ENCODE measurements at places on chromosomes 7 and 10.

DNA sequence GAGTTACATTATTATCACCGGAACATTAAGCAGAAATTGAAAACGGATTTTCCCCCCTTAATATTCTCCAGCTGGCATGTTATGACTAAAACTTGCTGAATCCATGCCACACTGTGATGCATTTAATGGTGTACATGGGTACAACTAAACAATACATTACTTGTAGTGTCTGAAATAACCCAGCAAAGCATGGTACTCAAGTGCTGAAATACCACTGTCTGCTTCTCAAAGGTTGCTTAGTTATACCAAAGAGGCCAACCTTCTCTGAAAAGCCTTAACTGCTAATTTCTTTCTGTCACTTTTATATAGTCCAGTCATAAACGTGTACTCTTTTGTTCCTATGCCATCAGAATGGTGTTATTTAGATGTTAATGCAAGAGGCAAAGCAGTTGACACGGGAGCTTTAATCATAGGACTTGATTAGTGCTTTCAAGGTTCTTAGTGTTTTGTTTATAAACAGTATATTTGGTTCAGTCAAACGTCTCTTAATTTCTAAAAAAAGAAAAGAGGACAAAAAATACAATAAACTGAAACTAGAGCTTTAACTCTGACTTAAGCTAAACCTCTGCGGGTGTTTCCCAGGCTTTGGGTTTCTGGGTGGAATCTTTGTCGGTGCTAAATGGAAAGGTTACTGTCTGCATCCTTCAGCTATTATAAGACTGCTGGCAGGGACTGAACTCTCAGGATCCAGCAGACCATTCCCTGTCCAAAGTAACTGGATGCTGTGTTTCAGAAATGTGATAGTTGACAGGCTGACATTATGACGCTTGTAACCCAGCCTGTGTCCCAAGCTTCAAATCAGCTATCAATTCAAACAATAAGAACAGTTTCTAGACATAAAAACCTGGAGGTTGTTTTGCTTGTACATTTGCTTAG, 202.6 kb downstream of the PPP1R3A start:
- no peak for DNase-seq

- peak; percentile 24 for DNase-seq
Measured at GRCh38 chr7:24965831-24966708, 13.9 kb downstream of the OSBPL3 start.

- no peak for DNase-seq
Measured at GRCh38 chr10:48414778-48415177, 108.3 kb downstream of the MAPK8 start.

- no peak for DNase-seq
Measured at GRCh38 chr10:116171505-116171904, 101.5 kb downstream of the GFRA1 start.

GRCh38 chr10:30984563-30985328, 46.9 kb downstream of the ZNF438 start:
- no peak for DNase-seq

DNA sequence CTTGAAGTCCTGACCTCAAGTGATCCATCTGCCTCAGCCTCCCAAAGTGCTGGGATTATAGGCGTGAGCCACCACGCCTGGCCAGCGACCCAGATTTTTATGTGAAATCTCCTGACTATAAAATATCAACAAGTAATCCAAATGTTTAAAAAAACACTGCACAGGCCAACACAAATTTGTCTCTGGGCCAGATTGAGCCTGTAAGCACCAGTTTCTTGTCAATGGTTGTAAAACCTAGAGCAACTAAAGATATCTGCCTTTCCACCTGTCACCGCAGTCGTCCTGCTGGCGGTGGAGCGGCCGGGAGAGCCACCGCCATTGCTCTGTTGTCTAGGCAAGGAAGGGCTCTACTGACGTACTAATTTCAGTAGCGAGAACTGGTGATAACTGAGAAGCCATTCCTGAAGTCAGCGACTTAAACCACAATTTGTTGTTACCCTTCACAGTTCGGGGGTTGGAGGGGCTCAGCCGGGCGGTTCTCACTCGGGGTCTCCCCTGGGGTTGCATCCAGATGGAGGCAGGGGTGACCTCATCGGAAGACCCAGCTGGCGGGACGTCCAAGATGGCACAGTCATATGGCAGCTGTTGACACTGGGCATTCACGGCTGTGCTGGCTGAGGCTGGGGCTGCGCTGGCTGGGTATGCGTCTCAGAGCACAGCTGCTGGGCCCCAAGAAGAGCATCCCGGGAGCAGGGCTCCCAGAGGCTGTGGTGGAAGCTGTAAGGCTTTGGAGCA, 55.2 kb upstream of the PDGFA start:
- DNase-seq, result no peak

DNA sequence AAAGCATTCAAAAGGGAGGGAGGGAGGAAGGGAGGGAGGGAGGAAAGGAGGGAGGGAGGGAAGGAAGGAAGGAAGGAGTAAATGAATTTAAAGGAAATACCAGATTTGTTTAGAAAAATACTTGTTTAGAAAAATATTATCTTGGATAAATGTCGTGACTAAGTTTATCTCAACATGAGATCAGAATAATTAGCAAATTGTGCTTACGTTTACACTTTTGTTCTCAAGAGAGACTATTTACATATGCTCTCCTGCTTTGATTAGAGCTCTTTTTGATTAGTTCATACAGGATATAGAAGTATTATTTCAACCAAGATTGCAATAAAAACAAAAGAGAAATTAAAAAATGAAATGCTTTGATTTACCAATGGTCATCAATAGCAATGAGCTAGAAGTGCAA, 186.2 kb downstream of the HIBADH start:
- no peak for DNase-seq

GRCh38 chr7:35495377-35495776, 199.6 kb downstream of the HERPUD2 start:
- DNase-seq, result no peak

DNA sequence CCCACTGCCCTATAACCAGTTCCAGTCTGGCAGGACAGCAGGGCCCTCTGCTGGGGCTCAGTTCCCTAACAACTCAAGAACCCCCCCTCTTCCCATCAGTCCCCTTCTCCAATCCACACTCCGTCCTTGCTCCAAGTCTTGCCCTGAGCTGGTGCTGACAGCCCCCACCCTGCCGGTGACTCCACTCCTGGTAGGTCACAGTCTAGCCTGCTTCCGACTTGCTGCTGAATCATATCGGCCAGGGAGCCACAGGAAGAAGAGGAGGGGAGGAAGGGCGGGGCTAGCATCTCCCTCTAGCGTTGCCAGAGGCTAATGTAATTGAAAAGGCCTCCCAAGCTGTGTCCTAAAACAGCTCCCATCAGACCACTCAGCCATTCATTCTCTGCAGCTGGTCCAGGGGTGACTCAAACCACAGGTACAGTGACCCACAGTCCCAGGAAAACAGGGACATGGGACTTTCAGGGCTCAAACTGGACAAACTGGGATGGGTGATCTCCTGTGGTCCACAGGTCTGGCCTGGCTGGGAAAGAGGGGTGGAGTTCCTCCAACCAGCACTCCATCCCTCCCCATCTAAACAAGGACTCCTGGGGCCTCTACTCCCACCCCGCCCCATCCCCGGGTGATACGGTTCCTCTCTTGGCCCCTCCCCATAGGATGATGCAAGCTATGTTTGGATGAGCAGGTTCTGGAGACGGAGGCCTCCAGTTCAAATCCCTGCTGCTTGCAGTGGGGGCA, 158.8 kb downstream of the SH3PXD2A start:
- DNase-seq, result no peak

DNA sequence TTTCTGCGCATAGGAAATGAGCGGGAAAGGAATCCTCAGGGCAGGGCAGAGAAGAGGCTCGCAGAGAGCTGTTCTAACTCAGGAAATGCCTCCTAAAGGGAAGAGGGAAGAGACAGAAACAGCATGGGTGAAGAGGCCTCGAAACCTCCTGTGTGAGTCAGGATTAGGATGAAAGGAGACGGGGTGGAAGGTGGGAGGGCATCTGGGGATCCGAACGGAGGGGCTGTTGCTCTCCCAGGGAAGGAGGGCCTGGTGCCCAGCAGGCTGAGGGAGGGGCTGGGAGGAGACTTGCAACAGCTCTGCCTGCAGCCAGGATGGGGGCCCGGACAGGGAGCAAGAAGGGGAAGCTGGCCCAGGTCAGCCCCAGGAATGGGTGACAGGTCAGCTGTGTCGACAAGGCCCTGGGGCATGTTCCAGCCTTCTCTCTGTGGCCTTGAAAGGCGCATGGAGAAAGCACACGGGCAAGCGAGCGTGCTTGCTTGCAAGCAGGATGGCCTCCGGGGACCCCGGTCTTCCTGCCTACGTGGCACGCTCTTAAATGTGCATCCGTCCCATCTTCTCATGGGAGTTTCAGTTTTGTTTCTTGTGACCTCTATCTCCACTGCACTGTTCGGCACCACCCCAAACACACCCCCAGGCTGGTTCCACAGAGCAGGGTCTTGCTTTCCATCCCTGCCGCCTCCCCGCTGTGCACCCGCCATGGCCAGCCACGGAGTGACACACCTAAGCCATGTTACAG, 63.5 kb downstream of the HIPK2 start:
- DNase-seq, result no peak

GRCh38 chr7:81066797-81067196, 147.9 kb upstream of the SEMA3C start:
- no peak for DNase-seq

DNA sequence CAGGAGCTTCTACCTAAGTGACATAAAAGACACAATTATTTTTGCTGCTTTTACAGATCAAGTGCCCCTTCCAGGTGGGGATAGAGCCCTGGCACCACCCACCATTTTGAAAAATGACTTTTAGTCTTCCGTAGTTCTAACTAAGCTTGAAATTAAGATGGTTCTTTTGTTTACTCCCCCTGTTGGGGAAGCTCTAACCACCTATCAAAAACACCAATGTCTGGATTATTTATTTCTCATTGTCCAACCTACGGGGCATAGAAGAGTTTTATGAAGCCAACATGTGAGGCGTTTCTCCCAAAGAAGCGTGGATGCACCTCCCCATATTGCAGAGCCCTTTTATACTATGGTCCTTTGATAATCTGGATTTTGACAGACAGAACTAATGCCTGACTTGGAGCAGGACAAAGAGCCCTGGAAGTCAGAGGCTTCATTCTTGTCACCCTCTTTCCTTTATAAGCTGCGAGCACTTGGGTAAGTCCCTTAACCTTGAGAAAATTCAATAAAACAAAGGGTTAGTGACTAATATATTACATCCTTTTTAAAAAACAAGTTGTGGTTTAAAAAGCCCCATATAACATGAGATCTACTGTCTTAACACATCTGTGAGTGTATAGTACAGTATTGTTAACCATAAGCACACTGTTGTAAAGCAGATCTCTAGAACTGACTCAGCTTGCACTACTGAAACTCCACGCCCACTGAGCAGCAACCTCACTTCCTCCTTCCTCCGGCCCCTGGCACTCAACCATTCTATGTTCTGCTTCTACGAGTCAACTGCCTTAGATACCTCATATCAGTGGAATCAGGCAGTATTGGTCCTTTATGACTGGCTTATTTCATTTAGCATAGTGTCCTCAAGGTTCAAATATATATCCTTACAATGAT, 67.5 kb downstream of the ATXN7L1 start:
- no peak for DNase-seq

DNA sequence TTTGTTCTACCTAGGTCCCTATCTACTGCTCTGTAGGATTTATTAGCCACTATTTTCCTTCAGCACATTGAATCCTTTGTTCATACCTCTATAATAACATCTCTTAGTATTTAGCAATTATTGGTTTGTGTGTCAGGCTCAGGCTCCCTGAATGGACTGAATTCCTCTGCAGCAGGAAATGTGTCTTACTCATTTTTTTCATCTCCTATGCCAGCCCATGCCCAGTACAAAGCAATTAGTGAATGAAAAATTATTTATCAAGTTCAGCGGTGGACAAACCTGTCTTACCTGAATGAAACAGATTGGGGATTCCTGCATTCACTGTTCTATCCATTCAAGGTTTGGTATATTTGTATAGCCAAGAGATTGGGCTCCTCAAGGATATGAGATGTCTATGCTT, 53.7 kb downstream of the C1GALT1 start:
- no peak for DNase-seq

DNA sequence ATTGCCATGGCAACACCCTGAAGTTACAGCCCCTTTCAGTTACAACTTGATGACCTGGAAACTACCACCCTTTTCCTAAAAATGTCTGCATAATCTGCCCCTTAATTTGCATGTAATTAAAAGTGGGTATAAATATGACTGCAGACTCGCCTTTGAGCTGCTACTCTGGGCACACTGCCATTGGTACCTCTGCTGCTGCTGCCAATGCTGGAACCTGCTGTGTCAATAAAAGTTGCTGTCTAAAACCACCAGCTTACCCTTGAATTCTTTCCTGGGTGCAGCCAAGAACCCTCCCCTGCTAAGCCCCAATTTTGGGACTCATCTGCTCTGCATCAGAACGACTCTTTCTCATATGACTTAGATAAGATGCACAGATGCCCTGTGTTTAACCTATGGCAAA, 10.2 kb upstream of the FRA10AC1 start:
- DNase-seq, result no peak

- DNase-seq, result no peak
Measured at GRCh38 chr10:112849546-112849945, 100.5 kb upstream of the TCF7L2 start.

- DNase-seq, result no peak
Measured at GRCh38 chr7:137601642-137602041, 245.1 kb downstream of the DGKI start.

GRCh38 chr7:48780862-48781261, 143.5 kb upstream of the CDC14C start:
- DNase-seq, result no peak

- no peak for DNase-seq
Measured at GRCh38 chr7:141522657-141523342, 28.4 kb upstream of the AGK start.

DNA sequence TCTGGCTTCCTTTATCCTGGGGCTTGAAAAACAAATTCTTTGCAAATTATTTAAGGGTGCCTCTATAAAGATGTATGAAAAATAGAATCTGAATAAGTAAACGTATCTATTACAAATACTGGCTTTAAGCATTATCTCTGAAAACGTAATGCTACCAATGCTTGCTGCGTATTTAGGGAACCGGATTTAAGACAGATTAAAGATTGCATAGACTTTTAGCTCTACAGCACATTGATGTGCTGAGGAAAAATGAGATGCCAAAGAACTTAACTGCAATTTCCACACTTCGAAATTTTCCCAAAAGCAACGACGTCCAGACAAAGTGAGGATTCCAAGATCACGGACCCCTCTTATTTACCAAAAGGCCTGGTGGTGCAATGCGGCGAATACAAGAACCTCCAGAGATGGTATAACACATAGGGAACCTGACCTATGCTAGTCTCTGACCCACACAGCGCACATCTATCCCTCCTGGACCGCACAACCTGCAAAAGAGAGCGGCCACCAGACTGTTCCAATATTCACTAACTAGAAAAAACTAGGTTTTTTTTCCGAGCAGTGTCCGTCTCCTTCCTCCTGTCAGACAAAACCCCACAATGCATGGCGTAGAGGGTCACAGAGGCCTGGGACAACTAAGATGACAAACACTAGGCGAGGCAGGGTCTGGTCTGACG, 34.3 kb upstream of the PHF14 start:
- DNase-seq, result no peak

DNA sequence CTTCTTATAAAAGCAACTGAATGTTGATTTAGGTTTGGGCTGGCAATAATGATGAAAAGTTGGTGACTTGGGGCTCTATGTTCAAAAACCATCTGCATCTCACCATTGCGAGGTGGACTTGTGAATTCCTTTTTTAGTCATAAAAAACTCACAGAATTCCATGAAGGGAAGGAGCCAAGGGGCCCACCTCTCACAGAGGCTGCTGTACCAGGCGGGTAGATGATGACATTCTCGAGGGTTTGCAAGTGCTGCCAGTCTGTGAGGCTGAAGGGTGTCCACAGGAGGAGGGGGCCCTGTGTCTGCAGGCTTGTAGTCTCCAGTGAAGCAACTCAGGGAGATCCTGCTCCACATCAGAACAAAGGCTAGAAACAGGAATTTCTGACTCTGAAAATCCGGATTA, 195.5 kb upstream of the ZNF32 start:
- no peak for DNase-seq

- DNase-seq, result no peak
Measured at GRCh38 chr10:131431978-131432690, 120.6 kb upstream of the TCERG1L start.
